Stimulated activated CD4-positive, alpha-beta T cell treated with anti-CD3 and anti-CD28 coated beads, Interleukin-2, amount 100 ng/mL, for 4 hours (primary cell): ENCODE measurements at places on chromosomes 5 and 9.

DNA sequence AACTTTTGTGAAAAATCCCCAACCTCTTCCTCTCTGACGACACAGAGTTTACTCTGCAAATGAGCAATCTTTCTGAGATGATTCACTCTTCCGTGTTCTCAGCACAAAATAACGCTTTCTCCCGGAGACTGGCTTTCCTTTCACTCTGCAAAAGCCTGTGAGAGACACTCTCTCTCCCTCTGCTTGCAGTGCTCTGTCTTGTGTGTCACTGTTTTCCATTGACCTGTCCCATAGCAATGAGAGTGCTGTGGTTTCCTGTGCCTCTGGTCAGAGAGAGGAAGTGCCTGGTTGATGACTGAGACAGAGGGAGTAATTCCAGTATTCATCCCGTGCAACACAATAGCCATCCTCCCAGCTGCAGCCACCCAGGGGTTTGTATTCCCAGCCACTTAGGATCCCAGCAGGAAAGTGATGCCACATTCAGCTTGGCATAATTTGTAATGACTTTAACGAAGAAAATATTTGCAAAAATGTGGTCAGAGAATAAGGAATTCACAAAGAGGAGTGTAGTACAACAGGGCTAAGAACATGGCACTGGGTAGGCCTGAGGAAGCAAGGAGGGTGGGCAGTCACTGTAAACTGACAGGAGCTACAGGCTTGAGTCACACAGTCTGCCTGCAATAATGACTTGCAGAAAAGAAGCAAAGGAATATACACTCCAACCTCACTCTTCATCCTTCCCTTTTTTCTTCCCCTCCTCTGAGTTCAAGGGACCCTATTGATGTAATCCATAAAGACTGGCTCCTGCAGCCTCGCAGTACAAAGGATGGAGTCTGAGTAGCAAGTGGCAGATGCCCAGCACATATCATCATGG, 463.5 kb upstream of the RGMB start:
- DNase-seq: no peak

DNA sequence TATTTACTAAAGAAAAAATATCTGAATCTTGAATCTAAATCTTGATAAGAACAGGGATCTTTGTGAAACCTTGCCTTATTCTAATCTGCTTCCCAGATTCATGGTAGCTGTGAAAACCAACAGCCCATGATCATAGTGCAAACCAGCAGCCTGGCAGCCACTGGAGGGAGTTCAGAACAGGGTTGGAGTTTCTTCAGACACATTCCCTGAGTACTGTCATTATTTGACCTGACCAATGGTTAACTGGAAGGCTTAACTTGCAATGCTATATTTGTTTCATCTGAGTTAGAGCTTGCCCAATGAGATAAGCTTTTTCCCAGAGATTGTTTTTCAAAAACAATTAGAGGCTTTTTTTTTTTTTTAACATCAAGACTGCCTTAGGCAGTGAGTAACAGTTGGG, 47.8 kb downstream of the LOX start:
- no peak for DNase-seq

DNA sequence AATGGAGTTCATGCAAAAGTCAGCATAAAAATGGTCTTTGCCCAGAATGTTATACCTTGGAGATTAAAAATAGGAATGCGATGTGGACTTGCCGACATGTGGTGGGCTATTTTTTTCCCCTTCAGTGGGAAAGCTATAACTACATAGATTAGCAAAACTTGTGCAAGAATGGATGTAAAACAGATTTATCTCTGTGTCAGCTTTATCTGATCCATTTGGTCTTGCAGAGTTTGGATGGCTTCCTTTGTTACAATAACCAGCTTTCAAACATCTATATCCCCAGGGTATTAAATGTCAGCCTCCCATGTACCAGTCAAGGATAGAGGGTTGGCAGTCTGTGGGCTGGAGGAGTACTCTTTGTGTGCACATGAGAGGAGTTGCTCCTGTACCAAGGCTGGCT, 284.9 kb downstream of the TMEM38B start:
- no peak for DNase-seq

DNA sequence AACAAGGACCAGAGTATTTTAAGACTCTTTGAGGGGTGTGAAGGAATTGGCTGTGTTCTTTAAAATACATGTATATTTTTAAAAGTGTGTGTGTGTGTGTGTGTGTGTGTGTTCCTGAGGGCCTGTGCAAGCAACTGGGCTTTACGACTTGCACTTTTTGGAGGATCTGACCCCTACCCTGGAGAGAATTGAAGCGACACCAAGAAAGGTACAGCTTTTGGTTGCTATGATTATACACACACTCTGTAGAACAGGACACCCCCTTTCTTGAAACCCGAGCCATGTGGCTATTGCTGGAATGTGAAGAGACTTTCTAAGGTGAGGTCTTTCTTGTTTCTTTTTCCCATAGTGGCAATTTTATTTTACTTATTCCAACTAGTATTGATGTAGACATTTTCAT, 988 bp downstream of the SHISAL2B start:
- DNase-seq: no peak

DNA sequence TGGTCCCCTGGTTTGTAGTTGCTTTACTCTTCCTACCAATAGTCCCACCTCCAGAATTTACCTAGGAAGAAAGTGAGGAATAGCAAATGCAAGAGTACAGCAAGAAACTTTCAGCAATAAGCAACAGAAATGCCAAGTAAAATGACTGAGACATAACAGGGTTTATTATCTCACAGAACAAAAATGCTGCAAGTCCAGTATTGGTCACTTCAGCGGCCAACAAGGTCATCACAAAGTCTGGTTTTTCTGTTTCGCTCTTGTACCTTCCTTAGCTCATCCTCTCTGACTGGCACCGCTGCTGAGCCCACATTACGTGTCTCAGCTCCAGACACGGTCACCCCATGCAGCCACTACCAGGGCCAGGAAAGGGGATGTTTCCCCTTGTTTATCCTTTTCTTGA, 82.7 kb downstream of the RFK start:
- DNase-seq: no peak

DNA sequence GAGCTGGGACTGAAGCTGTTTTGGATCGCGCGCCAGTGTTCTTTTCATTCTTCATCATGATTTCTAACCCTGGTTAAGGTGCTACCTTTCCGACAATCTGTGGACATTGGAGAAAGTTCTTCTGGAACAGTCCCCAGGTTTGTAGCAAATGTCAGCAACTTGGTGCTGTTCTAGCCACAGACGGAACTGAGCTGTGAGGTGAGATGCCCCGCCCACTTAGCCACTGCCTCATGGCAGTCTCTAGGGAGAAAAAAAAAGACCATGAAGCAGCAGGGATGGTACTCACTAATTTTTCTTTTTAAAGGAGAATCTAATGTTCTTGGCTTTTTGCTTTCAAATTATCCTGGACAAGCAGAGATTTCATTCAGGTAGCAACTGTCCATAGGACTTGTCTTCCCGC, 72.1 kb upstream of the STK32A start:
- no peak for DNase-seq

DNA sequence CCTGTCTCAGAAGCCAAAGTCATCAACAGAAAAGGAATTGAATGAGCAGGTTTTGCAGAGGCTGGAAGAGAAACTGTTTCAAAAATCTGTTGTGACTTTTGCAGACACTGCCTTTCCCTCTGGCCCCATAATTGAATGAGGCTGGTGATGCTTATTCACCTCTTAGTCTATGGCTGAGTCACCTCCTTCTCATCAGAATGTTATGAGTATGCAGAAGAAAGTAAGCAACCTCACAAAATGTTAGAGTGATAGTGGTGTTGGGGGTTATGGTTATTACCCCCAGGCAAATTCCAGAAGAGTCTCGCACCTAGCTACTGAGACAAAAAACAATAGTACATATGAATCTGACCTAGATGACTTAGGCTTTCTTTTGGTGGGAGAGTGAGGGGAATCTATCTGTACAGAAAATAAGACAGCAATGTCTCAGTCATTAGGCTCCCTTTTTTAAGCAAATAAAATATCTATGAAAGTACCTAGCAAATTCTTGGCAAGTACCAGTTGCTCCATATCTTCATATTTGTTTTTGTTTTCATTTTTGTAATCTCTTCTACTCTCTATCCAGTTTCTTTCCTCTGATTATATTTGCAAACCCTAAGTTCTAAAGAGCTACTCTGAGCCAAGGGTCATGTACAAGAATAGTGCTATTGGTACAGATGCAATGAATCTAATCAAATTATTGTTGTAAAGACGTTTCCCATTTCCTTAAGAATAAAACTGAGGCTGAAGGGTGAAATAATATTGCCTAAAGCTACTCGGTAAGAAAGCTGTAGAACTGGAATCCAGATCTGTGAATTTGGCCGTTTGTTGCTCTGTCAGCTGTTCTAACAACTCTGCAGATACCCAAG, 498.1 kb upstream of the TNC start:
- DNase-seq: no peak

DNA sequence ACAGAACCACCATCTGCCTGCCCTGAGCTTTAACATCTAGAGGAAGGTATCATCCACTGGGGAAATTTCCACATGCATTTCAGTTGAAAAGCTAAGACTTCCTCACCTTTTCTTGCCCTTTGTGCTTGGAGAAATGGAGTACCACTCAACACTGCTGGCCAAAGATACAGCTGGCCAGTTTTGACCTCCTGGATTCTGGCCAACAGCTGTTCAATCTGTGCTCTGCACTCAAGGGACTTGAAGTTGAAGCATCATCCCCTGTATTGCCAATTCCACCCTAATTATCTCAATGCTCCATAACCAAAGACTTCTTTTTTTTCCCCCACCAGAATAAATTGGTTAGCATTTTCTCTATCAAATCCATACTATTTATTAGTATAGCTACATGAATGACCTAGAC, 70.4 kb upstream of the PRDM9 start:
- no peak for DNase-seq

GRCh38 chr9:114688909-114689610, 7.1 kb upstream of the TEX48 start:
- no peak for DNase-seq

DNA sequence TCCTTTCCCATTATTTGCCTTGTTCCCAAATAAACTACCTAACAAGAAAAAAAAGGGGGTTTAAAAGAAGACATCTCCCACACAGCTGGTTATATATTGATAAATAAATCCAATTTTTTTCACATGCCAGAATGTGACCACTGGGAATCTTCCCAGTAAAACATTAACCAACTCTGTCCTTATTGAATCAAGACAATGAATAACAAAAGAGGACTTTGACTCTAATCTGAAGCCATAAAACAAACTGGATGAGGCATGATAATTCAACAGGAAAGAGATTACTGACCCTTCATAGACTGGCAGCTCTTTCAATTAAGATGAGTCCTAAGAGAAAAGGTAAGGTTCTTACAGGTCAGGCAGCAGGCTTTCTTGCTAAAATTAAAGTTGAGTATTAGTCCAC, 165.8 kb upstream of the CDH6 start:
- no peak for DNase-seq

DNA sequence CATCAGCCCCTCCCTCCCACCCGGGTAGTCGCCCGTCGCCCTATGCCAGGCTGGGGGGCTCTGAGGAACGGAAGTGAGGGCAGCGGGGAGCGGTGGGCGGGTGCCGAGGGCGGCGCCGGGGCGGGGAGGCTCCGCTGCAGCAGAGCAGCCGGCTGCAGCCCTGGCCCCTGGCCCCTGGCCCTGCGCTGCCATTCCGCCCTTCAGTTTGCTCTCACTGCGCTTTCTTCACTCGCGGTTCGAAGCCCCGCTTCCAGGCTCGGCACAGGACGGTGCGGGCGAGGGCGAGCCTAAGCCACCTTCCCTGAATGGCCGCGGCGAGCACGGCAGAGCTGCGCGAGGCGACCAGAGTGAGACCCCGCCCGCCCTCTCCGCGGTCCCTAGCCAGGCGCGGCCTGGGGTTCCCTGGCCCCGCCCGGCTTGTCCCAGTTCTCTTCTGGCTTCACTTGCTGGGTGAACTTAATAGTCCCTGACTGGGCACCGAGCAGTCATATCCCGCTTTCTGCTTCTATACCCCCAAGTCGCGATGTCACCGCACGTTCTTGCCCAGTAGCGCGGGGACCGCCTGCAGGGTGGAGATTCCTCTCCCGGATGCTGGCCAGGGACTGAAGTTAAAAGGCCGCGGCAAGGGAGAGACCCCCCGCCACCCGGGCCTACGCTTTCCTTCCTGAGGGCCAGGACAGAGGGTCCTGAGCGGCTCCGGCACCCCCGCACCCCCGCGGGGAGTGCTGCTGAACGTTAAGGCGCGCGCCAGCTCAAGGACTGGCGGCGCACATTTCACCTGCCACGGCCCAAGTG, 623 bp upstream of the TRIM36 start:
- no peak for DNase-seq
